Activated CD4-positive, alpha-beta T cell treated with anti-CD3 and anti-CD28 coated beads for 1 hour (primary cell): ENCODE measurements at places on chromosomes 12 and 14.

DNA sequence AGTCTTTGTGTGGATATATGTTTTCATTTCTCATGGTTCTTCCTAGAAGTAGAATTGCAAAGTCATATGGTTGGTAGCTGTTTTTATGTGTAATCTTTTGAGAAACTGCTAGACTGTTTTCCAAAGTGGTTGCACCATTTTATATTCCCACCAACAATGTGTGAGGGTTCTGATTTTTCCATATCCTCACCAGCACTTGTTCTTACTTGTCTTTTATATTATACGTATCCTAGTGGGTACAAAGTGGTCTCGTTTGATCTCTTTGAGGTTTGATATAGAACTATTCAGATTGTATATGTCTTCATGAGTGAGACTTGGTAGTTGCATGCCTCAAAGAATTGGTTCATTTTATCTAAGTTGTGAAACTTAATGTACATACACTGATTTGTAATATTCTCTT lies 91.3 kb downstream of the BEGAIN start:
- no peak for DNase-seq

DNA sequence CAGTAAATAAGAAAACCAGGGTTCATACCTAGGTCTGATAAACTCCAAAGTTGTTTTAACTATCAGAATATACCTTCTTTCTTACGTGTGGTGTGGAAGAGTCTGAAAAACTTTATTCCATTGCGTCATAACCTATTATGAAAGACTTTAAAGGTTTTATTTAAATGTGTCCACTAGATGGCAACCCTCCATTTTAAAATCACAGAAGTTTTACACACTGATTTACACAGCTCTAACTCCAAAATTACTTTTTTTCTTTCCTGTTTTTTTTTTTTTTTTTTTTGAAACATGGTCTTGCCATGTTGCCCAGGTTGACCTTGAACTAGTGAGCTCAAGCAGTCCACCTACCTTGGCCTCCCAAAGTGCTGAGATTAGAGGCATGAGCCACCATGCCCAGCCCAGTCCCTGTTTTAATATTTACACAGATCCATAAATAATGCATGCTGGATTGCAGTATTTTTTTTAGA lies 17.3 kb upstream of the TMPRSS12 start:
- DNase-seq = no peak

DNA sequence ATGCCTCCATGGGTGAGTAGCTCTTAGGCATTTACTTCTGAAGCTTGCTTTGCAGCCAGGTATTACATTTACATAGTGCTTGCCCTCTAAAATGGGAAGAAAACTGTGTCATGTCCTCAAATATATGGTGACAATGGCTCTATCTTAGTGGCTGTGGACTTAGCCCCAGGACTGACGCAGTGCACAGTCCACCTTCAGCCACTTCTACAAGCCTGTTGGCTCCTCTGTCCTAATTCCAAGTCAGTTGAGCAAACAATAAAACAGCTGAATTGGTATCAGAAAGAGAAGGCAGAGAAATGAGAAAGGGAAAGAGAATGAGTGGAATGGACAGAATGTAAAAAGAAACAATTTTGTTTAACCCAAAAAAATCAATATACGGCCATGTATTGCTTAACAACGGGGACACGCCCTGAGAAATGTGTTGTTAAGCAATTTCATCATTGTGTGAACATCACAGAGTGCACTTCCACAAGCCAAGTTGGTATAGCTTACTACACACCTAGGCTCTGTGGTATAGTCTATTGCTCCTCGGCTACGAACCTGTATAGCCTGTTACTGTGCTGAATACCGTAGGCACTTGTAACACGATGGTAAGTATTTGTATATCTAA lies 93.5 kb downstream of the GRIN2B start:
- no peak for DNase-seq

GRCh38 chr14:24889843-24890242 lies 160.1 kb downstream of the STXBP6 start:
- no peak for DNase-seq

GRCh38 chr12:60180298-60180697 lies 584.5 kb downstream of the SLC16A7 start:
- DNase-seq = no peak

GRCh38 chr14:68390741-68391140 lies 402.1 kb downstream of the ZFP36L1 start:
- no peak for DNase-seq

DNA sequence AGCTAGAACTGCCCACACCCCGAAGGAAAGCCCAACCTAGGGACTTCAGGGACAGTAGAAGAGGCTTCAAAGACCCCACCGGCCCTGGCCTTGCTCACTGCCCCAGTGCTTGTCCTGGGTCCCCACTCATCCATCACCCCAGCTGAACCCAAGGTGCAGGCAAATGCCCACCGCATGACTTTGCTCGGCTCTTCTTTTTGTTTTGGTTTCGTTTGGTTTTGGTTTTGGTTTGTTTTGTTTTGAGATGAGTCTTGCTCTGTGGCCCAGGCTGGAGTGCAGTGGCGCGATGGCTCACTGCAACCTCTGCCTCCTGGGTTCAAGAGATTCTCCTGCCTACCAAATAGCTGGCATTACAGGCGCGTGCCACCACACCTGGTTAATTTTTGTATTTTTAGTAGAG lies 9.0 kb downstream of the CCDC85C start:
- no peak for DNase-seq

GRCh38 chr14:72550513-72550912 lies 343.4 kb downstream of the DPF3 start:
- DNase-seq = no peak

GRCh38 chr14:89022274-89022673 lies 197.8 kb downstream of the TTC8 start:
- no peak for DNase-seq

DNA sequence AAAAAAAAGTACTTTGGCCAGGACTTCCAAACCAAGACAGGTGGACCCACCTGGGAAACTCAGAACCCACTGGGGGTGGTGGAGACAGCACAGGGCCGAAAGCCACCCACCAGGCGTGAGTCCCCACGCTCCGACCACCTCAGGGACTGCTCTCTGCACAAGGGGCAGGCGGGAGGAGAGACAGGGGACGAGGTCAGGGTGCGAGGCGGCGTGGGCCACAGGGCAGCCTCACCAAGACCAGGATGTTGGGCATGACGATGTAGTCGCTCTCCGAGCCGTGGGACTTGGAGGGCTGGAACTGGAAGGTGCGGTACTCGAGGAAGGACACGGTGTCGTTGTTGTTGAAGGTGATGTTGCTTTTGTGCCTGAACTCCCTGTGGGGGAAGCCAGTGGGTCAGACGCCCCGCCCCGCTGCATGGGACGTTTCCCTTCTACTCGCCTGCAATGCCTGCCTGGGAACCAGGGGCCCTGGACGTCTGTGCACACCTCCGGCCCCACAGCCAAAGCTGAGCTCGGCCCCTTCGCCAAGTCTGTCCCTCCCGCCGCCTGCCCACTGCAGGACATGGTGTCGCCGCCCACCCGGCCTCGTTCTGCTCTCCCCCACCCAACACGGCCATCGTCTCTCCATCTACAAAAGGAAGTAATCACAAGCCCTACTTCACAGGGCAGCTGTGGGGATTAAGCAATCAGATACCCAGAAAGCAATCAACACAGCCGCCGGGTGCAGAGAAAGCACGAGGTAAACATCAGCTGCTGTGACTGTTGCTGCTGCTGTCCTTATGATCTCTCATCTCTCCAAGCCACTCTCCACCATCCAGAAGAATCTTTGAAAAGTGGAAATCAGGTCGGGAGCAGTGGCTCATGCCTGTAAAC lies 48.7 kb downstream of the SCARB1 start:
- no peak for DNase-seq

DNA sequence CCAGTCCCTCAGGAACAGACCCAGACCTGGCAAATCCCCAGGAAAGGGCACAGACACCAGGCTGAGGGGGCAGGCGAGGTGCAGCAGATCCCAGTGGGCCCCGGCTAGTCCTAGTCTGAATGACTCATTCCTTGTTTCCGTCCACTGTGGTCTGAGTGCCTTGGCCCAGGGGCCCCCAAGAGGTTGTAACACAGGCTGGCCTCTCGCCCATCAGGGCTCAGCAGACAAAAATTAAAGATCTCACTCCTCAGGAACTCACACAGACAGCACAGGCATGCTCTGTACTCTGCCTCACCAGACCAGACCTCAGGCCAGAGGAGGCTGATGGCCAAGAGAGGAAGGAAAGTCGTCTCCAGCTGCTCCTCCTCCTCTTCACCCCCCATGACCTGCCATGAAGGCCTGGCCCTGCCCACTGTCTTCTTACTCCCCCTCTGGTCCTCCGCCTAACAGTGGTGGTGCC lies 7.7 kb upstream of the LTBP2 start:
- no peak for DNase-seq

DNA sequence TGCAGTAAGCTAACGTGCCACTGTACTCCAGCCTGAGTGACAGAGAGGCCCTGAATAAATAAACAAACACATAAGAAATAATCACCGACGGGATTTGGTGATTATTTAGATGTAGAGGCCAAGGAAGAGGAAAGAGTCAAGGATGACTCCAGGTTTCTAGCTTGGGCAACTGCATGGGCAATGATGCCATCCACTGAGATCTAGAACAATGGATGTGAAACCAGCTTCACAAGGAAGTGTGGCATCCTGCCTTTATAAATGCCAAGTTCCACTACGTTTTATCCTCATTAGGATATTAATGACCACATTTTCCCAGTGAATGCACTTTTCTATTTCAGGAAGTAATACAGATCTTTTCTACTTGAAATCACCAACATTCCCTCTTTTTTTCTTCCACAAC lies 10.9 kb upstream of the PTGER2 start:
- no peak for DNase-seq

GRCh38 chr14:87457720-87458119 lies 535.3 kb downstream of the GALC start:
- DNase-seq = no peak

DNA sequence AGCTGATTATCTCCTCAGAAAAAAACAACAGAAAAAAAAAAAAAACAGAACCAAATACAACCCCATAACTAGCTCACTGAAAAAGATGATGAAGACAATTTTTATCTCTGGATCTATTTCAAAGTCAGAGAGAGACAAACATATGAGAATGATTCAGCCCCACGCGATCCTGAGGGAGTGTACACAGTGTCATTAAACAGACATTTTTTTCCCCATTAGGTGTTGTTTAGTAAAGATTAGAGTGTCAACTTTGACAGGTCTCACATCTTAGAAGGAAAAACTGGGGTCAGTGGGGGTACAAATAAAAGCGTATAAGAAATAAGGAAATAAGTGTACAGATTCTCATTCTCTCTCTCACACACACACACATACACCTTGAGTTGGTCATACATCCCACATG lies 635.4 kb downstream of the NRXN3 start:
- no peak for DNase-seq

DNA sequence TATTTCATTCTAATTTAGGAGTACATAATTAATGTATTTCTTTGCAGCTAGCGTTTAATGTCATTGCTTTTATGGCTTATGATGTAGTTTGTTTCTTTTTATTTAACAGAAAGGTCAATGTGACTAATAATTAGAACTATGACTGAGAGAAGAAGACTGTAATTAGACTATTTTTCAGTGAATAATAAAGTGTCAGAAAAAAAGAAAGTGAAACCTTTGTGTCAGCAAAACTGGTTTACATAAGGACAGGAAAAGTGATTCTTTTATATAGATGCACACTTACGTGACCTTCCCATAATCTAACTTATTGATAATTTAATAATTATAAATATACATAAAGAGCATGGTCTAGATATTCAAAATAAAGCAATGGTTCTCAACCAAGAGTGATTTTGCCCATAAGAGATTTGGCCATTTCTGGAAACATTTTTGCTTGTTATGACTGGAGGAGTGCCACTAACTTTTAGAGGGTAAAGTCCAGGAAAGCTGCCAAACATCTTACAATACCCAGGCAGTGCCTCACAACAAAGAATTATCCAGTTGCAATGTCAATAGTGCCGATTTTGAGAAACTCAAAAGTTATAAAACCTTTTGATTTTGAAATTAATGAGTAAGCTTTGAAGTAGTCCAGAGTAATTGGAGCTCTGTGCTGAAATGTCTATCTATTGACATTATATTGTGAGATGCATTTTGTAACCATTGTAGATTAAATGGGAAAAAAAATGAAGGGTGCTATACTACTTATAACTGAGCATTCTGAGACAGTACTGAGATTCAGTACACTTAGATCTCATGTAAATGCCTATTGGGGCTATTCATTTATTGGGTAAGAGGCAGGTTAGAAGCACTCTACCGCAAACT lies 227.1 kb downstream of the C12orf50 start:
- DNase-seq = no peak

DNA sequence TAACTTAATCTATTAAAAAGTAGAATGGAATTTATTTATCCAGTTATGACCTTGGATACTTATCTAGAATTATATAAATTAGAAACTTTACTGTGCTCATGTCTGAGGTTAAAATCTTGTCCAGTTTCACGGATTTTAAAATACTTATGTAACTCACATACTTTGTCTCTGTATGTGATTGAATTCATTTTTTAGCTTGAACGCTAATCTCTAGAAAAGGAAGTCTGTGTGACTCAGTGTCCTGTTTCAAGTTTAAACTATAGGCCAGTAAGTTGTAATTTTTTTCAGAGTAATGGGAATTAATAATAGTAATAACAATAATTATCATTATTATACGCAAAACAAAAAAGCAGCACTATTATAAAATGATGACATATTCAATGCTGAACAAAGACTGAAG lies 168.6 kb downstream of the CPNE8 start:
- DNase-seq = no peak

DNA sequence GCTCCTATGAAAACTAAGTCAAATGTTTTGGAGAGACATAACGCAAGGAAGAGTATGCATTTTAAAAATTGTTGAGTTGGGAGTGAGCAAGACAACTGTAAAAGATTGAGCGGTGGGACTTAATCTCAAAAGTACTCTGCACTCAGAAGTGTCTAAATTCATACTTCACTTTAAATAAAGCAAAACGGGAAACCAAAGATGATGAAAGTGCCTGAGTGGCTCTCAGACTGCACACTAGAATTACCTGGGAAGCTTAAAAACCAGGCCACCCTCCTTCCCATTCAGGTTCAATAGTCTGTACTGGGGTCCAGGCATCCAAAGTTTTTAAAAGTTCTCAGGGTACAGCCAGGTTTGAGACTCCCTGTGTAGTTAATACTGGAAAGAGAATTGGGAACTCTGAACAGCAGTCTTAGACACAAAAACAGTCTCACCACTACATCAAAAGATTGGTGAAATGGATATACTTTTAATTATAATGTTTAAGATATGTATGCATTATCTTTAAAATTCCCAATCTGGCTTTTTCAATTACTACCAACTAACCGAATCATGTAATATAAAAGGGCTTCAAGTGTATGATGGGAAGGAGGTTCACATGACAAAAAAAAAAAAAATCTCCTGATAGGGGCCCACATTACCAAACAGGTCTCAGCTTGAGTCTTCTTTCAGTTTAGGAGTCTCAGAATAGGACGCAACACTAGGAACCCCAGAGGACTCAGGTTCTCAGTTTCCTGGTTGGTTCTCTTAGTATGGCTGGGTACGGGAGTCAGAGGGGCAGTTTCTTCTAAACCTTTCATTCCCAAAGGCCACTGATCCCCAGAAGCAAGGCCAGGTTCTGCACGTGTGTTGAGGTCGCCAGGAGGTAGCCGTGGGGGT lies 1.0 kb downstream of the HOMEZ start:
- DNase-seq = no peak
